ENCODE measurements at places on chromosomes 7 and 10.
A peak's percentile ranks its signal among the peaks of the same experiment; 100 is the strongest.

GRCh38 chr7:26337232-26337865, 45.7 kb downstream of the SNX10 start:
- DNase-seq: no peak

DNA sequence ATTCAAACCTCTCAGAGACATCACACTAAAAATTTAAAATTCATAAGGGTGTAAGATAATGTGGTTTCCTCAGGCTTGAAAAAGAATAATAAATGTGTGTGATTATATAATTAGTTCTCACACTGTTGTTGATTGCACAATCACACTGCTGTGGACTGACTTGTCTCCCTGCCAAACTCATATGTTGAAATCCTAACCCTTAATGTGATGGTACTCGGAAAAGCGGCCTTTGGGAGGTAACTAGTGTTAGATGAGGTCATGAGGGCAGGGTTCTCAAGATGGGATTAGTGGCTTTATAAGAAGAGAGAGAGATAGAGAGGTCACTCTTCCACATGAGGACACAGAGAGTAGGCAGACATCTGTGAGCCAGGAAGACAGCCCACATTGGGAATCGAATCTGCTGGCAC, 128.5 kb upstream of the COL1A2 start:
- DNase-seq: no peak

DNA sequence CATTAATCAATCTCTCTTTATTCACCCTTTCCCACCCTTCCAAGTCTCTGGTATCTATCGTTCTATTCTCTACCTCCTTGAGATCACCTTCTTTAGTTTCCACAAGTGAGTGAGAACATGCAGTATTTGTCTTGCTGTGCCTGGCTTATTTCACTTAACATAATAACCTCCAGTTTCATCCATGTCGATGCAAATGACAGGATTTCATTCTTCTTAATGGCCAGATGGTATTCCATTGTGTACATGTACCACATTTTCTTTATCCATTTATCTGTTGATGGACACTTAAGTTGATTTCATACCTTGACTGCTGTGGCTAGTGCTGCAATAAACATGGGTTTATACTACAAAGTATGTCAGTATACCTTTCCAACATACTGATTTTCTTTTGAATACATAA, 3.8 kb upstream of the AOAH start:
- DNase-seq: no peak

DNA sequence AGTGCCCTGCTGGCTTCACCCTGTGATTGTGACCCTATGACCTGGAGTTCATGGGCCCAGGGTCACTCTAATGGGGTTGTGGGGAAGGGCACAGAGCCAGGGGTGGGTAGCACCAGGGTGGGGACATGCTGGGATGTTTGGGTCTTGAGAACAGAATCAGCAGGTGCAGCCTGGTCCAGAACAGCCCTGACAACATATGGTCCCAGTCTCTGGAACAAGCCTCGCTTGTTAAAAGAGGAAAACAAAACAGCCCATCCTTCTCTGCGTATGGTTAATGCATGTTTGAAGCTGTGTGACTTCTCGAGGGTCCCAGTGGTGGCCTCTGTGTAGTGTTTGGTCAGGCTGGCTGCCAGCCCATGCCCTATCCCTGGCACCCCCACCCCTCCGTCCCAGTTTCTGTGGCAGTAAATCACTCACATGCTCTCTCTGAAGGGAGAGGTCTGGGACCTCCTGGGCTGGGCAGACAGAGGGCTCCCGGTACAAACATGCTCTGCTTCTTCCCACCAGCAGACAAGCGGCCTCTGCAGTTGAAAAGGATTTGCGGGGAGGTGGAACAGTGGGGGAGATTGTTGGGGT, 79.4 kb downstream of the FAM241B start:
- DNase-seq: no peak

GRCh38 chr7:28530175-28530802, 118.0 kb downstream of the CREB5 start:
- no peak for DNase-seq

GRCh38 chr7:77714195-77714594, 17.9 kb downstream of the RSBN1L start:
- DNase-seq: no peak

DNA sequence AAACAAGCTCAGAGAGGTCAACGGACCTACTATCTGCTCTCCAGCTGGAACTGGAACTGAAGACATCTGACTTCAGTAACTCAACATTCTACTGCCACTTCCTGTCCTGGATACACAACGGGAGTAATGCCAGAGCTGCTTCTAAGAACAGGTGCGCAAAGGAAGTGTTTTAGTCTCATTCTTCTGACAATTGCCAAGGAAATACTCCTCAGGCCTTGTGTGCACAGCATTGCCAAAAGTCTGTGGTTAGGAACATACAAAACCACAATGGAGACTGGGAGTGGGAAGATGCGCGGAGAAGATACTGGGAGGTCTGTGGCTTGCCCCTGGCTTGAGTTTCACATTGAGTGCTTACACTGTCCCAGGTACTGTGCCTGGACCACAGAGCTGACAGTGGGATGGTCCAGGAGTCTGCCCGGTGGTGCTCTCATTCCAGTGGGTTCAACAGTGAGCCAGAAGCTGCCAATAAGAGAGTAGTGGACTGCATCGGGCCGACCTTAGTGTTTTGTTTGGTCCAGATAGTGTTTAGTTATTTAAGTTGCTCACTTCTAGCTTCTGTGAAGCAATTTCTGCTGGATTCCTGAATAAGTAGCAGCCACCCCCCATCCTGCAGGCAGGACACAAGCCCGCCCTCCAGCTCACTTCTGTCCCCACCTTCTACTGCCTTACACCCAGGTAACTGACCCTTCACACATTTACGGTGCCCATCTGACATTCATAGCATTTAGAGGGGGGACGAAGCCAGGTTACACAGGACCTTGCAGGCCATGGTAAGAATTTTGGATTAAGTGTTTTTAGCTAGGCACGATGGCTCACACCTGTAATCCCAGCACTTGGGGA, 10.3 kb downstream of the TBL2 start:
- DNase-seq: no peak

DNA sequence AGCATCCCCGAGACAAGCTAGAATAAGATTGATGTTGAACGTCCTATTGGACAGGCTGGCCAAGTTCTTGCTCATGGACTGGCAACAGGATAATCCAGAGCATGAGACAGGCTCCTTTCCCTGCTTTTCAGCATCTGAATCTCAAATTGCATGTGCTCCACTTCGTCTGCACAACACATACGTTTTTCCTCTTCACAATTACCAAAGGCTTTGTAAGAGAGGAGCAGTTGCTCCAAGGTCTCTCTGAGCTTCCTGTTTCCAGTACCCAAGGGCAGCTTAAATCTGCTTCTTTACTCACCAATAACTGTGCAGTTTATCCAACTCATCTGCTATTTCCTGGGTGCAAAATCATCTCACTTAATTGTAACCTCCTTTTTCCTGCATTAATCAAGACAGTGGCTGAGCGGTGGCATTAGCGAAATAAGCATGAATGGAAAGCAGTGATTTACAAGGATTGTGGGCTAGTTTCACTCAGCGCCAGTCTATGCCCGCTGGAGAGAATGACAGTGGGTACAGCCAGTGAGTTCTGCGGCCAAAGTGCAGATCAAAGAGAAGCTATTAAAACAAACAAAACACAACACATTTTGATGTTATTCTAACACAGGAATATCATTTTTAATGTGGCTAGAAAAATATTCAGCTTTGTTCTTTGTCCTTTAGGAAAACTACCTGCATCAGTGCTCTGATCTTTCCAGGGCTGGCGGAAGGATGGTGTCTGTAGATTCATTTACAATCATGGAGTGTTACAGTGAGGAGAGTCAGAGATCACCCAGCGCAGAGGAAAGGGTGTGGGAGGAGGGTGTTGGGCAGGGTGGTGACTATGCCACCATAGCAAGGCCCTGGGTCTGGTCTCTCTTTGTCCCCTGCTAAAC, 79.8 kb downstream of the CHN2 start:
- no peak for DNase-seq

DNA sequence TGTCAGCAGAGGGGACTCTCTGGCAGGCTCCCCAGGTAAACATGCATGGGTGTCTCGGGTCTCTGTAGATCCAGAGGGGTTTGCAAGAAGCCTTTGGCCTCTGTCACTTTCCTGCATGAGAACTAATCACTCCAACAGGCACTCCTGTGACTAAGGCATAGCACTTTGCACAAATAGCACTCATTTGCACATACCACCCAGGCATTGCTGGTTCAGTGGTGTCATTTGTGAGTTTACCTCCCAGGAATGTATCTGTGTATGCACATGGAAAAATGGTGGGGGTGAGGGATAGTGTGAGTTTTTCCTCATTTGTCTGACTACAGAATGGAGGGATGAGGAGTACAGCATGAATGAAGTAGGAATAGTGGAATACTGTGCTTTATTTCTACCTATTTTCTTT, 39.5 kb downstream of the CNNM1 start:
- DNase-seq: no peak

- no peak for DNase-seq
Measured at GRCh38 chr7:45606050-45606449, 31.9 kb downstream of the ADCY1 start.

- no peak for DNase-seq
Measured at GRCh38 chr7:47602272-47603004, 20.5 kb upstream of the TNS3 start.

- DNase-seq: no peak
Measured at GRCh38 chr10:113665806-113666354, 2.0 kb upstream of the NRAP start.

DNA sequence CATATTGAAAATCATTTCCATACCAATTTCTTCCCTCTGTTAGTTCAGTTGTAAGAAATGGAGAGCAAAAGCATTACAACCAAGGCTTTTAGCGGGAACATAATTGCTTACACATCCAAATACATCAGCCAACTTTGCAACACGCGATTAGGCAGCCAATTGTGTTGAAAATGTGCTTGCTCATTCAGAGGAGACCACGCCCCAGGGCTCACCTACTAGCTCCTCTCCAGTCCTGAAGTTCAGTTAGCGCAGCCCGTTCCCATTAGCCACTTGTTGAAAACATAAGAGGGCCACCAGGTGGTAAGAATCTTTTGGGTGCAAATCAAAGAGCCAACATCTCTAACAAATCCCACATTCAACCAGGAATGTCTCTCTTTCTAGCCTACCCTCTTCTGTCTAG, 213.2 kb upstream of the MDFIC start:
- DNase-seq: no peak

- DNase-seq: no peak
Measured at GRCh38 chr7:46357290-46357689, 436.2 kb upstream of the IGFBP3 start.

GRCh38 chr7:39342763-39343162, 223.4 kb upstream of the YAE1 start:
- no peak for DNase-seq

DNA sequence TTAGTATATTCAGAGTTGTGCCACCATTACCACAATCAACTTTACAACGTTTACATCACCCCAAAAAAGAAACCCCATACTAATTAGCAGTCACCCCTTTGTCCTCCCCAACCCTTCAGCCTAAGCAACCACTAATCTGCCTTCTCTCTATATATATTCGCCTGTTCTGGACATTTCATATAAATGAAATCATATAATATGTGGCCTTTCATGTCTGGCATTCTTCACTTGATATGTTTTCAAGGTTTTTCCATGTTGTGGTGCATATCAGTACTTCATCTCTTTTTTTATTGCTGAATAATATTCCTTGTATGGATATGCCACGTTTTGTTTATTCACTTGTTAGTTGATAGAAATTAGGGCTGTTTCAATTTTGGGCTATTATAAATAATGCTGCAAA, 70.4 kb downstream of the AASS start:
- no peak for DNase-seq

DNA sequence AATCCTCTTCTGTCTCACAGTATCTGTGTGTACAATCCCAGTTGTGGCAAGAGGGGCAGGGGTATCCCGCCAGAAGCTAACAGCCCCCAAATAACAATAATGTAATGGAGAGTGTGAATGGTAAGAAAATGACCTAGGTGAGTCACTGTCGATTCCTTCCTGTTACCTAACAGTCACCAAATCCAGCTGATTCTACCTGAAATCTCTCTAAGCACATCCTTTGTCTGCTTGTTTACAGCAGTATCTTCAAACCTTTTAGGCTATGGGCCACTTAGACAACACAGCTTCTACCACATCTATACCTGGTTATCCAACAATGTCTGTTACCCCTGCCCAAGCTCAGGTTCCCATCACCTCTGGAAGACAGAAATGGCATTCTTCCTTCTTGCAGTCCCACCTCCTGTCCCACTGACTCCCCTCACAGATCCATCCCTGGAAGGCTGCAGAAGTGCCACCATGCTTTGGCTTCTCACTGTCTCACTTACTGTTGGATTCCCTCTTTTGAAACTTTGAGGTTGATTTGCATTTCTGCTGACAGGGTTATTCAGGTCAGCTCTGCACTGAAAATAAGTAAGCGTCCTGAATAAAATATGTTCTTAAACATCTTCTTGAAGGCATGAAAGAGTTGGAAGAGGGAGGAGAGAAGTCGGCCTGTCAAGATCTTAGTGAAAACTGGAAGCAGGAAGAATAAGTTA, 13.1 kb downstream of the PIP4K2A start:
- no peak for DNase-seq

GRCh38 chr10:93994438-93994801, 689 bp downstream of the PLCE1 start:
- no peak for DNase-seq

DNA sequence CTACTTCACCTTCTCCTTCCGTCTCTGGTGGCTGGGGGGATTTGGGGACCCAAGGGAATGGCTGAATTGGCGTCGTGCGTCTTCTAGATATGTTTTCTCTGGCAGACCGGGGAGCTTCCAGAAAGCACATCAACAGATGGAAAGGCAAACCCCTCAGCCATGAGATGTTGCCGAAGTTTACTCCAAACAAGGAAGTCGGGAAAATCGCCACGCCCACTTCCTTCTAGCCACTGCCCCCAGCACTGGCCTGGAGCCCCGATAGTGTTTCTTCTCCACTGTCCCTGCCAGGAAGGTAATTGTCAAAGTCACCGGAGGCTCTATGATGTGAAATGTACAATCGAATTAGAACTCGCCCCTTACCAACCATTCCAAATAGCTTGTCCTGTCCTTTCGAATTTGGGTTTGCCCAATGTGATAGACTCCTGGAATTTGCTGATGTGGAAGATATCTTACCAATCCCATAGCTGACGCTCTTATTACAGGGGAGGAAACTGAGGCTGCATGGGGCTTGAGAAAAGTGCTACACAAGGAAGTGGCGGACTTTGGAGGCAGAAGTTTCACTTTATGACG, 191.0 kb downstream of the LSM5 start:
- DNase-seq: peak; percentile 35

- DNase-seq: no peak
Measured at GRCh38 chr7:129371487-129371886, 62.7 kb upstream of the STRIP2 start.

- DNase-seq: no peak
Measured at GRCh38 chr10:70293169-70293843, 9.5 kb upstream of the NPFFR1 start.

DNA sequence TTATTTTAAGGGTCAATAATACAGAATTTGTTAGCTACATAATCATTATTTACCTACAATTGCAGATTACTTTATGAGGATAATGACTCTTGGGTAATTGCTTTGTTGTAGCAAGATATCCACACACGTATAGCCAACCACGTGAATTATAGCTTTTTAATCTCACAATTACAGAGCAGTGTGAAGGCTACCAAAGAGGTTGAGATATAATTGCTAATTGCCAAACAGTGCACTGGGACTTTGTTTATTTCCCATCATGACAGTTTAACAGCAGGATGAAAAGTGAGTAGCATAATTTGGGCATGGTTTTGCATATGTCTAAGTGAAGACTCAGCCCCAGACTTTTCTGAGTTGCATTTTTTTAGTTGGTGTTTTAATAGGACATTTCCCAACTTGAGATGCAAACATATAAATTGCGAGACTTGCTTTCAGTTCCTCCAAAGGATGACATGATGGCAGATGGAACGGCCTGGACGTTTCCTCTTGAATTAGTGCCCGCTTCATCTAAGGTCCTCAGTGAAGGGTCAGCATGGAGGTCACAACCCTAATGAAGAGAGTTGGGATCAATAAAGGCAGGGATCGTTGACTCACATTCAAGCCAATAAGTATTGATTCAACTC, 180.7 kb upstream of the GPR26 start:
- no peak for DNase-seq
